ENCODE measurements at places on chromosomes 7 and 10.

- DNase-seq = no peak
Observed at GRCh38 chr7:139230023-139230422, 1.0 kb upstream of the UBN2 start.

GRCh38 chr7:23787272-23787671, 77.3 kb downstream of the STK31 start:
- no peak for DNase-seq

GRCh38 chr7:2242541-2243429, 759 bp downstream of the NUDT1 start:
- DNase-seq = peak; percentile 22

DNA sequence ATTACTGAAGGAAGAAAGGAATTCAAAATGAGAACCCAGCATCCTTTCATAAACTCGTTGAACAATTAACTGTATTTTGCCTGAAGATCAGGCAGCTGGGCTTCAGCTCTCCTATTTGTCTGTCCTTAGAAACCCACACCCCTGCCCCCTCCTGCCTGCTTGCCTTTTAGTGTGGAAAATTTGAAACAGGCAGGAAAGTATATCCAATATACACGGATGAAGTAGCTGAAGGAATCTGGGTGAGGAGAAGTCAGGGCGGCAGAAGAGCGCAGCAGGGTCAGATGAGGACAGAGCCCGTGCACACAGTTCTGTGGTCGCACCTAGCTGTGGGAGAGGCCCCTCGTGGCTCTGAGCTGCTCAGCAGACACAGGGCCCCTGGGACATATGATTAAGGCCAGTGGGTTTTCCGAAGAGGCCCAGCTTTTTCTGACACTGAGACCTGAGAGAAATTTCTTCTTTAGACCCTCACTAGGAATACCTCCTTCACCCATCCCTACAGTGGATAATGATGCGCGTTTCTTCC, 87.9 kb downstream of the ACTR3B start:
- DNase-seq = peak; percentile 41

GRCh38 chr10:75599875-75600648, 168.6 kb downstream of the LRMDA start:
- no peak for DNase-seq

DNA sequence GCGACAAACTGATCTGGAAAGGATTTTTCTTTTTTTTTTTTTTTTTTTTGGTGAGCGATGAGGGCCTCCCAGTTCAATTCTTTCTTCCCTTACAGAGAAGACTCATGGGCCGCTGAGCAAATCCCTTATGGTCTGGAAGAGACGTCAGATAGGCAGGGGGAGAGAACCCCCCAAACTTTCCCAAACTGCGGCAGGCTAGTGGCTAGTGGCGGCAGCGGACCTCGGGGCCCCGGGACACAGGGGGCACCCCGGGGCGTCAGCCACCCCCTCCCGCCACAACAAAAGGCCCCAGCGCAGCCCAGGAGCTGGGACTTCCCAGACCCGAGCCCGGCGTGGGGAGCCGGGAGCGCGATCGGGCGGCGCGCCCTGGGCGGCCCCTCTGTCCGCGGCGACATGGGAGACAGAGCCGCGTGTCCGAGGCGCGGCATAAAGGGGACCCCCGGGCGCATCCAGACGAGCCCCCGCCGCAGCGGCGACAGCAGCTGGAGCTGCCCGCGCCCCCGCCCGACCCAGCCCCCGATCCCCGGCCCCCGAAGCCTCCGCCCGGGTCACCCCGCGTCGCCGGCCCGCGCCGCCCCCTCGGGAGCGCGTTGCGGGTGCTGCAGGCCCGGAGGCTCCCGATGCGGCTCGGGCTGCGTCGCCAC, 755 bp downstream of the FAM171A1 start:
- DNase-seq = peak; percentile 62

GRCh38 chr7:37251222-37251621, 197.4 kb downstream of the ELMO1 start:
- DNase-seq = no peak

DNA sequence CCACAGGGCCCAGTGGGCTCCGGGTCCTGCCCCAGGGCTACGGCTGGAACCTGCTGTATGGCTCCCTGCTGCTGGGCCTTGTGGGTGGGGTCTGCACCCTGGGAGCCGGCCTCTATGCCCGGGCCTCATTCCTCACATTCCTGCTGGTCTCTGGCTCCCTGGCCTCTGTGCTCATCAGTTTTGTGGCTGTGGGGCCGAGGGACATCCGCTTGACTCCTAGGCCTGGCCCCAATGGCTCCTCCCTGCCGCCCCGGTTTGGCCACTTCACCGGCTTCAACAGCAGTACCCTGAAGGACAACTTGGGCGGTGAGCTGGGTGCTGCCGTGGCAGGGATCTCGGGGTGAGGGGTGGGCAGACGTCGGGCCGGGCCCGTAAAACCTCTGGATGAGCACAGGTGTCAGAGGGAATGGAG, 4.4 kb downstream of the SLC12A9 start:
- peak; percentile 33 for DNase-seq

DNA sequence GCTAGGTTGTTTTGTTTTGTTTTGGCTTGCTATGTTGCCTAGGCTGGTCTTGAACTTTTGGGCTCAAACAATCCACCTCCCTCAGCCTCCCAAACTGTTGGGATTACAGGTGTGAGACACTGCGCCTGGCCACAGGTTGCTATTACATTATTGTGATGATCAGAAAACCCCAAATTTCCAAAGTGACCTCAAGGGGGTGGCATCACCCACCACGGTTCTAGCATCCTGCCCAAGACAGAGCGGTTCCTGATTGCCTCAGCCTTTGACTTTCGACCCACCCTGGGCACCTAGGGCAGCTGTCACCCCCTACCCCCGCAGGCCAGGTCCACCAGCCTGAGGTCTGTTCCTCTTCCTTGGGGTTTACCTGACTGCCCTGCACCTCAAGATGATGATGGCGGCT, 28.4 kb downstream of the SBDS start:
- no peak for DNase-seq

DNA sequence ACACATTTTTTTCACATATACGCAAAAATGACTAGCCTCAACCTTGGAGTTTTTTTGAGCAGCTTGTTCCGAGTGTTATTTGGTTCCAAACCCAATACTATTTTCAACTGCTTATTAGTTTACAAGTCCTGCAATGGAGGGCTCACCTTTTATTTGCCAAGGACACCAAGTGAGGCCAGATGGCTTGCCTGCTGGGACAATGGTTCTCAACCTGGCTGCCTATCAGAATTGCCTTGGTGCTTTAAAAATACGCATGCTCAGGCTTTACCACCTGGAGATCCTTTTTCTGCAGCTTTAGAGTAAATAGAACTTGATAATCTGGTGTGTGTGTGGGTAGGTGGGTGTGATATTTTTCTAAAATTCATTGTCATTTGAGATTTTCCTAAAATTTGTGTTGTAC, 276.8 kb downstream of the MTERF1 start:
- DNase-seq = no peak

- DNase-seq = no peak
Observed at GRCh38 chr7:132321387-132321786, 254.9 kb downstream of the PLXNA4 start.

GRCh38 chr7:44720301-44720700, 28.3 kb upstream of the ZMIZ2 start:
- DNase-seq = no peak

DNA sequence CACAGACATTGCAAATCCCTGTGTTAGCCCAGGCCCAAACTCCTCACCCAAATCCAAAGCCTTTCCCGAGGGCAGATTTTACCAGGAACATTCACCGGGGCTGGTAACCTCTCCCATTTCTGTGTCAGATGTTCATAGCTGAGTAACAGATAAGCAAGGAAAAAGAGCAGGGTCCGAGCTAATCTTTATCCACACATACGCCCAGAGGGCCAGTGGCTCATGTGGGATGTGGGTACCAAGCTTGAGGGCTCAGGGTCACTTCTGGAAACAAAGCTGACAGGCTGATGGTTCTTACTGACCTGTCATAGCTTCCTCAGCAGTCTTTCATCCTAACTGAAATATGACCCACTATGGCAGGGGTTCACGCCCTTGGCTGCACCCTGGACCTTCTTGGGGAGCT, 39.8 kb downstream of the HBP1 start:
- no peak for DNase-seq

GRCh38 chr7:148615085-148615730, 24.6 kb downstream of the C7orf33 start:
- no peak for DNase-seq

DNA sequence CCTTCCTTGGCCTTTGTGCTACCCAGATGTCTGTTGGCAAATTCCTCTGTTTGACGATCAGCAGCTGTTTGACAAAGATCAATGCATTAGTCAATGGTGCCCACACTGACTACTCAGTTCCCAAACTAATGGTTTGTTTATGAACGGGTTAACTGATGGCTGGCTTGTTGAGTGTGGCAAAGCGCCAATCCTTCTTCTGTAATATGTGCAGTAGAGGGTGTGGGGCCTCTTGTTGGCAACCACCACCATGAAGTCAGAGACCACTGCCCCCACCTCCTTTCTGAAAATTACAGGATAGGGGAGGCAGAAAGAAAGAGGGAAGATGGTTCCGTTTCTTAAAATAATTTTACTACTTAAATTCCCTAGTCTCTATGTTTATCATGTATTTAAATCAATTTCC, 2.6 kb upstream of the PLCE1 start:
- peak; percentile 53 for DNase-seq

DNA sequence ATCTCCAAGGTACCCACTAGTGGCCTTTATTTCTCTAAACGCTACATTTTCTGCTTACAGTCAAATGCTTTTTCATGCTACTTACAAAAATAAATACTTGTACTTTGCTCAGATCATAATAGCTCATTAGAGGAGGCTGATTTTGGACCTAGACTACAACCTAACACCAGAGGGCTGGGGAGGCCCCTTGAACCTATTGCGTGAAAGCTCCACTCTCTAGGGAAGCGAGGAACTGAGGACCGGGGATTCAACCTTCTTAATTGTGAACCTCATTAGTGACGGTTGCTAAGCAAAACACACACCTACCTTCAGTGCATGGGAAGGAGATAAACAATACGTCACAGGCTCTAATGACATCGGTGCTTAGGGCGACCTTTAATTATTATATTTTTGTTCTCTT, 92.1 kb downstream of the EBF3 start:
- DNase-seq = no peak

GRCh38 chr10:27072436-27073114, 27.7 kb downstream of the ANKRD26 start:
- no peak for DNase-seq

DNA sequence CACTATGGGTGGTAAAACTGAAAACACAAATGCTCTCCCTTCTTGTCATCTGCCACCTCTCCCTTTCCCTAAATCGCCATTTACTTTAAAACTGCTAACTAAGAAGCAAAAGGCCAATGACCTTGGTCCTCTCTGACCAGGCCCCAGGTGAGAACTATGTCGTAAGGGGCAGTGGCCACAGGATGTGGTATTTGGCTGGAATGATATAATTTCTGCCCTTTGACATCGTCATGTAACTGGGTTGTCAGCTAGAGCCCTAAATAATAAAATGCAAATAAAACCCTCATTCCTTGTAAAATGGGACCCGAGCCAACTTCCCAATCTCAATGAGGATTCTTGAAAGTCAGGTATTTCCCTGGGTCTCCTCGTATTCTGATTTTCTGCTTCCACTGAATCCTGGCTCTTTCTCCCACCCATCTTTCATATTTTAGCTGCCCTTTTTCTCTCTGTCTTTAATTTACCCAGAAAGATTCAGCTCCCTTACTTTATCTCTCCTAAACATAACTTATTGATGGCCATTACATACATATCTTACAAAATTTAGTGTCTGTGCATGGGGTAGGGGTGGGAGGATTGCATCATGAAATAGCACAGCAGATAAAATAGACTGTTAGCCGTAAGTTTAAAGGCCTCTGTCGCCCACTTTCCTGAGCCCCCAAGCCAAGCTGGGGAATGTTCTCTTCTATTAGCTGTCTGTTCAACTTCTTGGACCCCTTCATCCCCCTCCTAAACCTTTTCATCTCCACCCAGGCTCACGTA, 3.2 kb upstream of the EEPD1 start:
- no peak for DNase-seq
